Glomerular endothelial cell (primary cell): ENCODE measurements at places on chromosomes 1 and 21.

DNA sequence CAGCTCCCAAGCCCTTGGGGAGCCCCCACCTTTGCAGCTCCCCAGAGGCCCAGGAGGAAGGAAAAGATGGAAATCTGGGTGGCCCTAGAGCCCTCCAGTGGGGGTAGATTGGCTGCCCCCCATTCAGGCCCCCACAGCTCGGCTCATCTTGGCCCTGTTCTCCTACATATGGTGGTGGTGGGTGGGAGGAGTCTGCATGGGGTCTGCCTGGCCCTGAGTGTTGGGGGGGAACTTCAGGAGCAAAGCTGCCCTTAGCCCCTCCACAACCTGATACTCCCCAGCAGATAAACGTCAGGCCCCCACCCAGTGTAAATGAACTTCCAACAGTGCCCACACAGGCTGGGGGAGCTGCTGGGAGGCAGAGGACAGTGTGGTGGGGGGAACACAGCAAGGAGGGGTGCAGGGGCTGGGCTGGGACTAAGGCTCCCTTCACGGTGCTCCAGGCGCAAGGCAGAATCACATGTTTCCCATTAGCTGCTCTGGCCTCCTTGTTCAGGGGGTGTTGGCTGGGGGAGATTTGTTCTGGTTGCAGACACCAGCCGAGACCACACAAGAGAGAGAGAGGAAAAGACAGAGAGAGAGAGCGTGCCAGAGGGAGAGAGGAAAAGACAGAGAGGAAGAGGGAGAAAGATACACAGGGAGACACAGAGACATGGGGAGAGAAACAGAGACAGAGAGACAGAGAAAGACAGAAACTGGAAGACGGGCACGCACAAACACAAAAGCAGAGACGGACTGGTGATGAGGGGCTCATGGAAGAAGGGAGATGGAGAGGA is 42.6 kb downstream of the AHDC1 start:
- DNase-seq: no peak

- DNase-seq: no peak
These were observed 170.8 kb downstream of the S1PR1 start for GRCh38 chr1:101407505-101408211.

DNA sequence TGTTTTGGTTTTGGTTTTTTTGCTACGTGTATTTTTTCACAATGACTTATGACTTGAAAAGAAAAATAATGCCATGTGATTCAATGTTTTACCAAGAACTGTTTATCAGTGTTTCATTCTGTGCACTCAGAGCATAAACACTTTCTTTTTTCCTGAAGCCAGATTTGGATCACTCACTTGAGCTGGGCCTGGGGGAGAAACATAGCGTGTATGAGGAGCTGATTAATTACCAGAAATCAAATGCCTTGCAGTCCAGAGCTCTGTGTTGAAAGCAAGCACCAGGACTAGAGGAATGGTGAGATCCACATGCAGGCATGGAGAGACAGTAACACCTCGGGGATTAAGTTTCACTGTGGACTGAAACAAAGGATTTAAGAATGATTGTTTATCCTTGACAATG is 642.1 kb upstream of the ADGRL2 start:
- no peak for DNase-seq

- no peak for DNase-seq
These were observed 30.9 kb upstream of the SERTAD4 start for GRCh38 chr1:210201681-210202080.

GRCh38 chr1:62897788-62898187 is 113.9 kb downstream of the ATG4C start:
- DNase-seq: no peak

GRCh38 chr21:30935889-30936168 is 54.4 kb upstream of the KRTAP11-1 start:
- DNase-seq: no peak

DNA sequence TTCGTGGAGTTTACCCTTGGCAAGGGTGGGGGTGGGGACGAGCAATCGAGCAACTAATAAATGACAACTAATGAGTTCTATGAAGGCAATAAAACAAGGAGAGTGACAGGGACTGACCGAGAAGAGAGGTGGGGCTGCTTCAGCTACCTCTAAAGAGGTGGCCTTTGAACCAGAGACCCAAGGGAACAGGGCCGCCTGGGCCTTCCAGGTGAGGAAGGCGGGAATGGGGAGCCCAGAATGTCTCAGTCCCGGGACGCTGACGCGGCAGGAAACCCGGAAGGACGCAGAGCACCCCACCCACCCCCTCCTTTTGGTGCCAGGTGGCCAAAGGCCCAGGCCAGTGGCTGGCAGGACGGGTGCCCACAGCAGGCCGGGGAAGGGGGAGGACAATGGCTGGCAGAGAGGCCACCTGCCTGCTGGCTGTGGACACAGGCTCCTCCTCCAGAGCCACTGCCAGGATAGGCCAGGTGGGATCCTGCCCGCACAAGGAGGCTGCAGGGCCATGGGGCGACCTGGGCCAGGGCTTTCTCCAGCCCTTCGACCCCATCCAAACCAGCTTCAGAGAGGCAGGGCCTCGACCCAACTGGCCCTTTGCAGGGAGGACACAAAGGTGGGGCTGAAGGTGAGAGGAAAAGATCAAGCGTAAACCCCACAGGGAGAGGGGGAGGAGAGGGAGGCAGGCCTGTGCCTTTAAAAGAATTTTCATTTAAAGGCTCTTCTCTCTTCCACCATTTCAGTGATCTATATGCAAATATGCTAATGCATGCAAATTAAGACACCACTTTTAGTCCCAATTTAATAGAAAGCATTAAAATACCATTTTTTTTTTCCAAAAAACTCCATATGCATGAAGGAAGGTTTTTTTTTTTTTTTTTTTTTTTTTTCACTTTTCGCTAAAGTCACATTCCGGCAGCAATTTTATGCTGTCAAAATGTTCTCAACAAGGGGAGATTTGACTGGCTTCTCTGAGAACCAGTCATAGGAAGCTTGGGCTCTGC is 58.1 kb downstream of the CASZ1 start:
- no peak for DNase-seq

DNA sequence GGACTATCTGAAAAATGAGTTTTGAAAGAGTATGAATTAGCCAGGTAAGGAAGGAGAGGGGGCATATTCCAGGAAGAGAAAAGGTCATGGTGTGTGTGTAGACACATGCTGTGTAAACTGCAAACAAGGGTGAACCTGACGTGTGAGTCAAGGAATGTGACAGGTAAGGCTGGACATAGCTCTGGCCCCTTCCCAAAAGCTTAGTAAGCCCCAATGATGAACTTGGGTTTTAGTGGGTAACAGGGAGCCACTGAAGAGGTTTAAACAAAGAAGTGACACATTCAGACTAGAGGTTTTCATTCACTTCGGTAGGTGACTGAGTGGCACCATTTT is 36.7 kb downstream of the EGLN1 start:
- no peak for DNase-seq

DNA sequence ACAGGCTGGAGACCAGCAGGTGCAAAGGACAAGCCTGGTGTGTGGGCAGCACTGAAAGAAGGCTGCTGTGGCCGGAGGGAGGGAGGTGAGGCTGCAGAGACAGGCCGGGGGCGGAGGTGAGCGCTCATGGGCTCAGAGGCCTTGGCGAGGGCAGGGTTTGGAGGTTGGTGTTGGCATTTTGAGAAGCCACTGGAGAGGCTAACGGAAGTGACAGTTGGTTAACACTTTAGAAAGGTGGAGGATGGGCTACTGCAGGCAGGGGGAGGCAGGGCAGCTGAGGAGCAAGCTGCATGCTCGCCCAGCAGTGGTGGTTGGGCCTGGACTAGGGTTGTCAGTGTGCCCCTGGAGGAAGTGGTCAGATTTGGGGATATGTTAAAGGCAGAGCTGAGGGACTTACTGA is 37.5 kb downstream of the QSOX1 start:
- no peak for DNase-seq

DNA sequence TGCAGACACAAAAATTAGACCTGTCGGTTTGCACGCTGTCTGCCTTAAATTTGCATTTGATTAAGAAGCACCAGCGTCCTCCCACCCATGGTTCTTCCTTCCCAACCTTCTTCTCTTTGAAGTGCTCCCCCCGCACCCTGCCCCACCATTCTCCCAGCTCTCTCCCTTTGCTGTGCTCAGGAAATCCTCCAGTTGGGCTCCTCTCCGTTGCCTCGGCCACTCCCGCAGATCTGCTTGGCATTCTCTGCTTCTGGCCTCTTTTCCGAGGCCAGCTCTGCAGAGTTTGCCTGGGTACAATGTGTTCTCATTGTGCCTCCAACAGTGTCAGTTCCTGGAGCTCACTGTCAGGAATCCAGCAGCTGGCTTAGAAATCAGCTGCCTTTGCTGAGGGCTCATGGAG is 126.1 kb downstream of the NAV1 start:
- no peak for DNase-seq

GRCh38 chr1:87000460-87000859 is 86.0 kb downstream of the HS2ST1 start:
- DNase-seq: no peak

DNA sequence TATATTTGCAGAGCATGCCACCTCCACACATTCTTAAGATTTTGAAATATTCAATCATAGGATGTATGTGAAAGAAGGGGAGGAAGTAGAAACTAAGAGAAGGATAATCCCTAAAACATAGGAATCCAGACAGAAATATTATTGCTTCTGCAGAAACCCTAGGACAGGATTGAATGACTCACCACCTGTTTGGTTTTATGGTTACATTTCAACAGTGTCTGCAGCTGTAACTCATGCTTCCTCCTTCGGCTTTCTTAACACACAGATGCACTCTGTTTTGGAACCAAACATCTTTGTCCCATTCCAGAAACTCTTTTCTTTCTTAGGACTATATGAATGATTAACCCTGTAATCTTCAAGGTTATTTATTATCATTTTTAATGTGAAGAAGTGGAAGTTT is 20.7 kb downstream of the RGS7 start:
- no peak for DNase-seq

DNA sequence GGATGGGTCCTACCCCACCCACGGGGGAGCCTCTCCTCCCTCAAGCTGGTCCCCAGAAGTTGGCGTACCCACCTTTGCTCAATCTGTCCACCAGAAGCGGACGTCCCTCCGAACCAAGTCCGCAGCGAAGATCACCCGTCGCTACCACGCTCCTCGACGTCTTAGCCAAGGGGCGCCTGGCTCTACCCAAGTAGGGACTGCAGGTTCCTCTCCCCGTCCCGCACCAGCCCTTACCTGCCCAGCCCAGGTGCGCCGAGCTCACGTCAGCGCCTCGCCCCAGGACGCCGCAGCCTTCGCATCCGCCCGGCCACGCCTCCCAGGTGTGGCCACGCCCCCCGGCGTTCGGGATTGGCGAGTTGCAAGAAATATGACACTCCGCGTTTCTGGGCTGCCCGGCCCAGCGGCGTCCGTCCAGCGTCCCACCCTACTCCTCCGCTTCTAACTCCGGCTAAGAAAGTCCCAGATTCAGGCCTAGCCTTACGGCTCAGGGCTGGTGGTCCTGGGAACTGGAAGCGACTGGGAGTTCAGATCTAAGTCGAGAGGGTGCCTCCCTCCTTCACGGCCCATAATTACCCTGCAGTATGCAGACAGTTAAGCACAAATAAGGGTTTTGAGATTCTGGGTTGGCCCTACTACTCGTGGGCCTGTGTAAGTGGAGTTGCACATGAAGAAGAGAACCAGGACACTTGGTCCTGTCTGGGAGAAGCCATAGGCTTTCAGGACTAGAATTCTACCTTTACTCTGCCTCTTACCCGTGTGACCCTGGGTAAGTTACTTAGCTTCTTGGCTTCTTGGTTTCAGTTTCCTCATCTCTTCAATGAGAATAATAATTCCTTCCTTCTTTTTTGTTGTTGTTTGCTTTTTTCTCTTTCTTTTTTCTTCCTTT is at the start of gene IRF6:
Gene IRF6, minus strand, starts transcription at position 268 of the 886 bp plus-strand sequence. CDS start 4,729 bp downstream, outside the sequence.
- peak; percentile 41 for DNase-seq

DNA sequence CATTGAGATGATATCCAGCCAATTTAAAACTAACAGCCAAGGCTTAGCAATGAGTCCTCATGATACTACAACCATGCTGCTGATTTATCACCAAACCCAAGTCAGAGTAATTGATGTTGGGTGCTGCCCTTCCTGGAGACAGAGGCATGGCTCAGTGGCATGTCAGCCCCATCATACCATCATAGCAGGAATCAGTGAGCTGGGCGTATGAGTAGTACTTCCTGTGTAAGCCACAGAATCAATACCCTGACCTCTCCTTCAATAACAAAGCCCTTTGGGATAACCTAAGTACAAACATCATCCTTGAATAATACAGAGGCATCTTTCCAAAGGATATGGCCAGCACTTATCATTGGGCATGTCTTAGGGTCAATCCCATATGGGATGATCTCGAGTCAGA is 3.0 kb upstream of the LCE1E start:
- no peak for DNase-seq

DNA sequence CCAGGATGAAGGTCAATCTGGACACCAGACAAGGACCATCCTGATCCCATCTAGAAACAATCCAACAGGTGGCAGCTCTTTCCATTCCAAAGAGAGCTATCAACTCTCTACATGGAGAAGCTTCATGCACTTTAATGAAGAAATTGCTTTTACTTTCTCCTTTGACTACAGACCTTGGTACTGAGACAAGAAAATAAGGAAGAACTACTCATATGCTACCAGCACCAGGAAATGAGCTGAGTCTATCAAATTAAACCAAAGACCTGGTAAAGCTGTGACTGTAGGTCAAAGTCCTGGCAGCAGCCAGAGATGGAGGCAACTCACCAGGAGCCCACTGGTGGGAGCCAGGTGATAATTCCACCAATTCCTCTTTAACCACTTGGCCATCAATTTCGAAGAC is 64.3 kb upstream of the LRRC8B start:
- DNase-seq: no peak

GRCh38 chr1:10682108-10682445 is 114.4 kb downstream of the CASZ1 start:
- no peak for DNase-seq

GRCh38 chr1:99119188-99119587 is 114.5 kb upstream of the PLPPR5 start:
- DNase-seq: no peak

DNA sequence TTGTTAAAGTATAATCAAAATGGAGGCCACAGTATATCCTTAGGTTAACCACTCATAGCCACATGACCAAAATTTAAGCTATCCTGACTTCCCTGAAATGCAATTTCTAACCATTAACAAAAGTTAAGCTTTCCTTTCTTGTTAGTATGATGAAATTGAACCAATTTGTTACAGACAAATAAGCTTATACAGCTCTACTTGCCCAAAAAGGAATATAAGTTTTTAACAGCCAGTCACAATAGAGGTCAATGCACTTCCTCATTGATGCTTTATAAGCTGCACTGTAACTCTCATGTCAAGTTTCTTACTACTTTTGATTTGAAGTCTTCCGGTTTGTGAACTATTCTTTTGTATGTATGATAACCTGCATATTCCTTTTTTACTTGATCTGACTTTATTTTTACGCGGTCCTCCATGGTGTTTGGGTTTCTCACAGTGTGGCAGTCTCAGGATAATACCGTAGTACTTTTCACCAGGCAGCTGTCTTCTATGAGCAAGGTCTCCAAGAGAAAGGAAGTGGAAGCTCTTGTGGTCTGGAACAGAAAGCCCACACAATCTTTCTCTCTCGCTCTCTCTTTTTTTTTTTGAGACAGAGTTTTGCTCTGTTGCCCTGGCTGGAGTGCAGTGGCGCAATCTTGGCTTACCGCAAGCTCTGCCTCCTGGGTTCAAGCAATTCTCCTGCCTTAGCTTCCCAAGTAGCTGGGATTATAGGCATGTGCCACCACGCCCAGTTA is 331.6 kb downstream of the SRGAP2C start:
- no peak for DNase-seq
